ENCODE measurements at places on chromosomes 2 and 18.

DNA sequence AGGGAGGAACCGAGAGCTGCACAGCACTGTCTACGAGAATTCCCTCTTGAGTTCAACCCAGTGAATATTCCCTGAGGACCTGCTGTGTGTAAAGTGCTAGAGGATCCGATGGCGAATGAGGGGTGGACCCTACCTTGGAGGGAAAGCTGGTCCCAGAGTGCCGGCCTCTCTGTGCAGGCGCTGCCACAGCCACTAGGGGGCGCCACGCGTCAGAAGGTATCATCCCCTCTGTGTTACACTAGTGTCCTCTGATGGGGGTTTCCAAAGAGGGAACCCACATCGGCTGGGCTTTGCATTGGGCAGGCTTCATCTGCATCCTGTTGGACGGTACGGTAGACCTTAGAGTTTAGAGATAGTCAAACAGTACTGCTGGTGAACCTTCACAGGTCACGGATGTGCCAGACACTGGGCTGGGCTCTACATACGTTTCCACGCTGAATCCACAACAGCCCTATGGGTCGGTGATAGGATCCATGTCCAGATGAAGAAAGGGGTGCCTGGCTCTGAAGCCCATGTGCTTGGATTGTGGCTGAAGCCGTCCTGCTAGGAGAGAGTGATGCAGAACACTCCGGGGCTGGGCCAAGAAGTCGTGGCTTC, 39.0 kb downstream of the COA5 start:
- peak; percentile 2 for DNase-seq

DNA sequence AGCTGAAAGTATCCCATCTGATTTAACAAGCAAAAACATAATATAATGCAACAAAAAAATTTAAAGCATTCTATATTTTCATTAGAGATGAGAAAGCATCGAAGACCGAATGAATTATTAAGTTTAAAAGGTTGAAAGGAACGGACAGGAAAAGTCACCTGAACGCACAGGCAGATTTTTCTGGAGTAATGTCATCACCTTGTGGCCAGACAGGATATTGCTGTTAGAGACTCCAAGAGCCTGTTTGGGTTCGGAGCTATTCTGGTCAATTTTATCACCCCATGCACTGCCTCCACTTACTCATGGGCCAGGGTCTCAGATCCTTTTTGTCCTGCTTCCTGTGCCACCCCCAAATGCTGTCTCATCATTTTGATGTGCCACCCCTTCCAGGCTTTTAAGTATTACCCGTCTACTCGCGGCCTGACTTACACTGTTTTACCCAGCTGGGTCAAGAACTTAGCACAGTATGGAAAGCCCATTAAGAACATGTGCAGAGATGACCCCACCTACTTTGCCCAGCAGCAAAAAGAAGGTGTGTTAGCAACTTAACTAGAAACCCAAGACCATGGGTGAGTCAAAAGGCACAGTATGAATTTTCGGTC, 27.3 kb downstream of the GKN2 start:
- DNase-seq: peak; percentile 26

DNA sequence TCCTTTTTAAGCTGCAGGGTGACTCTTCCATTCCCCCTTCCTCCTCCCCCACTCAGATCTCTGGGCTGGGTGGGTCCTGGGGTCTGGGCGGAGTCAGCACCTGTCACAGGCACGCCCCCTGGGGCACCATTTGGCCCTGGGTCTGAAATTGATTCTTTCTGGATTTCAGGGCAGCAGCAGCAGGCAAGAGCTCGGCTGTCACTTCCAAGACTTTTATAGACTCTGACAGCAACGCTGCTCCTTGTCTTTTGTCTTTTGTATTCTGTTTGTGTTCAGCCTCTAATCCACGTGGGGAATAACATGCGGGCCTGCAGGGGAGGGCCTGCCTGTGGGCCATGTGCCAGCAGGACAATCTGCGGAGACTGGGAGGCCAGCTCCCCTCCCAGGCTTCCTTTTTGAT, 3.9 kb downstream of the BOD1L2 start:
- peak; percentile 33 for DNase-seq

DNA sequence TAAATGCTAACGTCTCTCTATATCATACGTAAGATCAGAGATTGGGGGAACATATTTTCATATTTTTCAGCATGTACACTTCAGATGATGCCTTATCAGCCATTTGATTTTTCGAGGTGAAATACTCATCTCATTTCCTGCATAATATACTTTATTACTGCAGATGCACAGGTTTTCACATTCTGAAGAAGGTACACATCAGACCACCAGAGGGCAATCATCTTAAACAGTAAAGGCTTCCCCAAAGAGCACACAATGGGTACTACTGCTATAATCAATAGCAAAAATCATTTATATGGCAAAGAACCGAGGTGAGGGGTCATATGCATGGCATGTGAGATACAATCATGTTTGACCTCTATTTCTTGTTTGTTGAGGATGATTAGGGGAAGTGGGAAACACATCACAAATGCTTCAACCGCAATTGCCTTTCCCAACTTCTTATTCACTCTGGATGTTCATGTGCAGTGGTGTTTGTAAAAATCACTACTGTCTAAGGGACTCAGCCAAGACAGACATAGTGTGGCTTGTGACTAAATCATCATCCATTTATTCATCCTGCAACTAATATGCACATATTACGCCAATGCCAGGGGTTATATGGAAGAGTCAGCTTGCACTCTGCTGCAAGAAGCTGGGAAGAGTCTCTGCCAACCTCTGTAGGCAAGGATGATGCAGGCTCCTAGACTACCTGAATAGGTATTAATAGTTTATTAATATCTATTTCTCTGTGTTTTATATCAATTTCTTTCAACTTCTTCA, 118.7 kb downstream of the EPB41L3 start:
- DNase-seq: peak; percentile 13

- no peak for DNase-seq
Measured at GRCh38 chr18:10525371-10525691, 496 bp upstream of the NAPG start.

Measured in NCI-H524 (cell line).